ENCODE measurements at places on chromosomes 7 and 10.

- no peak for DNase-seq
These were observed 190.4 kb downstream of the HDAC9 start for GRCh38 chr7:18685971-18686370.

DNA sequence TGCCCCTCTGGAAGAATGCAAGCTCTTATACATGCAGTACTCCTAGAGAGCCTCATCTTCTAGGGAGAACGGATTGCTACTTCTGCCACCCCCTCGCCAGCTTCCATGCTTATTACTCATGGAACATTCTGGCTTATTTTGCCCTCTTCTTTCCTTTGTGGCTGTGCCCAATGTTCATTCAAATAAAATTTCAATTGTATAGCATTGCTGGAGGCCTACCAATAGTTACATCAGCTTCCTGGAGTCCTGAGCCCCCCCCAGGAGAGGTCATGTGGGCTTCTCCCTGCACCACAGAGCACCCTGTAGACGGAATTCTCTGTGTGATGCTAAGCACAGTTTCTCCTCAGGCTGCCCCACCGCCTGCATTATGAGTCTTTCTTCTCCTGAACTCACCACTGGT, 1094.0 kb downstream of the KCNMA1 start:
- no peak for DNase-seq

DNA sequence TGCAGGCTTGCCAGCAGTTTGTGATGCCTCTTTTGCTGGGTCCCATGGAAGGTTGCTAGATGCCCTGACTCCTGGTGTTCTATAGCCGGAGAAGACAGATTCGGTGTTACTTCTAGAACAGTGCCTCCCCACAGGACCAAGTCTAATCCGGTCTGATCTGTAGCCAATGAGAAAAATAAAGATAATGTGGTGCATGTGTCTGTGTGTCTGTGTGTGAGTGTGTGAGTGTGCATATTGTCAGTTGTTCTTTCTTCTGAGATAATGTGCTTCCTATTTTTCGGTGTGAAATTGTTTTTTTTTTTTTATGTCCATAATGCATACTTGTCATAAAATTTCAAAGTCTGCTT, 29.7 kb upstream of the ZNRF2 start:
- no peak for DNase-seq

DNA sequence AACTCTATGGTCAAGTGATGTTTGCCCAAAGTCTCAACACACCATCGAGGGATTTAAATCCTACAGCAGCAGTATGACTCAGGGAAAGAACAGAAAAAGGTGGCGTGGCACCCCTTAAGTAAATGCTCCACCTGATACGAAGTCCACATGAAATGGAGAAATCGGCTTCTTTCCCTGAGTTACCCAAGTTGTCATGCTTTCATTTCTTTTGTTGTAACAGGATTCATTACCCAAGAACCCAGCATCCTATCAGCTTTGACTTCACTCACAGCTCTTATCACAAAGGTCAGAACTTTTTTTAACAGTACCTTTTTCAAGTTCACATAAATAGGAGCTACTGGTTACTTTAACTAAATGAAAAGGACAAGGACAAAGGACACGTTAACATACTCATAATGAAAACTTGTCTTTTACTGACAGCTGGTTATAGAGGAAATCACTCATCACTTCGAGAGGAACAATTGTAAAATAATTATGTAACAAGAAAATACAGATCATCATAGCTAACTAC, 219.8 kb upstream of the FRMD4A start:
- DNase-seq = no peak

DNA sequence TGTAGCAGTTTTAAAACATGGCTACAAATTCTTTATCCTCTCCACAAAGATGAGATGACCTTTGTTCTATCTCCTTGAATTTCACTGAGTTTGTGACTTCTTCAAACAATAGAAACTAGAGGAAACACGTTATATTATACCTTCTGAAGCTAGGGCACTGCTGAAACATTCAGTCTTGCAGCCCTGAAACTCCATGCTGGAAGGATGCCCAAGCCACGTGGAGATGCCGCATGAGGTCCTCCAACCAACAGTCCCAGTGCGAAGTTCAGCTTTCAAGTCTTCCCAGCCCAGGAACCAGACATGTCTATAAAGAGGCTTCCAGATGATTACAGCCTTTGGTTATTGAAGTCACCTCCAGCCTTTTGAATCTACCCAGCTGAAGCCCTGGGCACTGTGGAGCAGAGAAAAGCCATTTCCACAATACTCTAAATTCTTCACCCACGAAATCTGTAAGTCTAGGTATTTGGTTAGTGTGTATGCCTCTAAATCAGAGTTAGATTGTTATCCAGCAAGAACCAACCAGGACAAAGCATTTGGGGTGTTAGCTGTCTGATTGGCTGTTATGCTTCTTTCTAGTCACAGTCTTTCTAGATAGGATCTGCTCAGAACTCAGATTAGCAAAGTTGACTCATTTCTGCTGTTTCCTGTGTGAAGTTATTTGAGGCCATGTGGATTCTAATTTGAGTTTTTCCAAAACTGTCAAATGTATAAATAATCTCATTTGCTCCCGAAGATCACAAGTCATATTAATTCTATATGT, 186.5 kb upstream of the TMEM72 start:
- DNase-seq = no peak

DNA sequence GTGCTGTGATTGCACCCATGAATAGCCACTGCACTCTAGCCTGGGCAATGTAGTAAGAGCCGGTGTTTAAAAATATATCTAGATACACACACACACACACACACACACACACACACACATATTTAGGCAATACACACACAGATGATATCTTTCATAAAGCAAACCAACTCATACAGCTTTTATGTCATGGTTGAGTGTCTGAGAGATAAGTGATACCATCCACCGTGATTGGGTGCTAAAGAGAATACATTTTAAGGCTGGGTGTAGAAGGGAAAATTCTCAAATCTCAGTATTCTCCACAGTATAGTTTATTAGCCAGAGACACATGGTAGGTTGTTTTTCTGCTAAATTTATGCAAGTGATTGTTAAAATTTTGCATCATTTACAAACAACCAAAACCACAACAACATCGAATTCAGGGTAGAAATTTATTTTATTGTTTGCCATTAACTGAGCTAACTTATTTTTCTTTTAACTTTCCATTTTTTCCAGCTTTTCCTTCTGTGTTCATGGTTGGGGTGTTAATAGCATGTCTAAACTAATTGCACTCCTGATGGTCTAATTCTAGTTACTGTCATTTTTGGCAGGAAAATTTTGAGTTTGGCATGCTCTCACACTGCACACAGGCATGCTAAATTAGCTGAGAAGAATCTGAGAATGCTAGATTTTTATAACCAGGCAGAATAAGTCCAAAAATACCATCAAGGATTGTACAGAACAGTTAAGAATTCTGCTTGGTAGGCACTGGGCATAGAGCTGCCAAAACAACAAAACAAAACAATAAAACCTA, 57.9 kb upstream of the SYPL1 start:
- DNase-seq = no peak

GRCh38 chr10:48366261-48366660, 59.8 kb downstream of the MAPK8 start:
- no peak for DNase-seq

- no peak for DNase-seq
These were observed 298.9 kb downstream of the DNAJB6 start for GRCh38 chr7:157635669-157636068.

DNA sequence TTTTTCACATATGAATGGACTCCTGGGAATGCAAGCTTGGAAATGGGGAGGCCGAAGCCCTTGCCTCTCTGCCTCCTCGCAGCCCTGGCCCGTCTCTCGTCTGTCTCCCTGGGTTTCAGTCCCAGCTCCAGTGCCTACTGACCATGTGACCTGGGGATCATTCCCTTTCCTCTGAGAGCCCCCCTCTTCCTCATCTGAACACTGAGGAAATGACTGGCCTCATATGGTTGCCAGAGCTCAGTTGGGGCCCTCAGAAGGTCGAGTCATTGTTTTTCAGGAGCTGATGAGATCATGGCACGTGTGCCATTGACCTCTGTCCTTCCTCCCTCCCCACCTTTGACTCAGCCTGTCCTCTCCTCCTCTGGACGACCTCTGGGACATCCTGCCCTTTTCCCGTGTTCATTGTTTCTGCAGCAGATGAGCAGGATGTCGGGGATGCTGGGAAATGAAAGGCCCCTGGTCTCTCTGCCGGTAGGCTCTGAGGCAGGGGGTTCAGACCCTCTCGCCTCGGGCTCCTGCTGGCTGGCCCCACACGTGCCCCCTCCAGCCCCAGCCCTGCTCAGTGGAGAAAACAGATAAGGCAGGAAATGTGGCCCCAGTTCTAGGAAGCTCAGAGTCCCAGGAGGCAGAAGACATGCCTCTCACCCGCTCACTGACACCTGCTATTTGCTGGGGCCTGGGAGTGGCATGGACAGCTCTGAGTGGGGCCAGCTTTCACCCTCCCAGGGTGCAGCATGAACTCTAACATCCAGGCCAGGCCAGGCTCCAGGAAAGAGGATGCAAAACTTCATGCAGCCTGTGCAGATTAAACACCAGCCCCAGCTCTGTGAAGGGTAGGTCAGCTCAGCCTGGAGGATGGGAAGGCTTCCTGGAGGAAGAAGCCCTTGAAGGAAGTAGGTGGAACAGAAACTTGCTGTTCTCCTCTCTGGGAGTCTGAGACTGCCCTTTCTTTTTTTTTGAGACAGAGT, 8.3 kb upstream of the PPP1R35 start:
- no peak for DNase-seq

DNA sequence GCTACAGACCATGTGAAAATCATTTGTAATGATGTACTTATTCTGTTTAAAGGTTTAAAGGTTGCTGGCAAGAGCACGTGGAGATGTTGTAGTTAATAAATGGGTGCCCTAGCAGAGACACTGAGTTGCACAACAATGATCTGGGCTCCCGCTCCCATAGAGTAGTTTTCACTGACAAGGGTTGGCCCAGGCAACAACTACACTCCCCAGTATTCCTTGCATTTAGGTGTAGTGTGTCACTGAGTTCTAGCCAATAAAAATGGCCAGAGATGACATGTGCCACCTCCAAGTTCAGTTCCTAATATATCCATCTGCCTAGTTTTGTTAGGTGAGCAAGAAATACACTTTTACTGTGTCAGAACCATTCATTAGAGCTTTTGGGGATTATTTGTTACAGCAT, 392.1 kb upstream of the MTPN start:
- no peak for DNase-seq

DNA sequence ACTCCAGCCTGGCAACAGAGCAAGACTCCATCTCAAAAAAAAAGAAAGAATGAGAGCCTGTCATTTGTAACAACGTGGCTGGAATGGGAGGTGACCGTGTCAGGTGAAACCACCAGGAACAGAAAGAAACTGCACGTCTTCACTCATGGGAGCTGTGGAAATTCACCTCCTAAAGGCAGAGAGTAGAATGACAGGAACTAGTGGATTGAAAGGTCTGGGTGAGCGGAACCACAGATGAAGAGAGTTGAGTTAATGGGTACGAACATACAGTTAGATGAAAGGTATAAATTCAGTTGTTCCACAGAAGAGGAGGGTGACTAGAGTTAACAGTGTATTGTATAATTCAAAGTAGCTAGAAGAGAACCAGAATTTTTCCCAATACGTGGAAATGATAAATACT, 78.6 kb downstream of the MAD1L1 start:
- no peak for DNase-seq

- DNase-seq = no peak
These were observed 33.5 kb downstream of the REEP3 start for GRCh38 chr10:63554657-63555056.

DNA sequence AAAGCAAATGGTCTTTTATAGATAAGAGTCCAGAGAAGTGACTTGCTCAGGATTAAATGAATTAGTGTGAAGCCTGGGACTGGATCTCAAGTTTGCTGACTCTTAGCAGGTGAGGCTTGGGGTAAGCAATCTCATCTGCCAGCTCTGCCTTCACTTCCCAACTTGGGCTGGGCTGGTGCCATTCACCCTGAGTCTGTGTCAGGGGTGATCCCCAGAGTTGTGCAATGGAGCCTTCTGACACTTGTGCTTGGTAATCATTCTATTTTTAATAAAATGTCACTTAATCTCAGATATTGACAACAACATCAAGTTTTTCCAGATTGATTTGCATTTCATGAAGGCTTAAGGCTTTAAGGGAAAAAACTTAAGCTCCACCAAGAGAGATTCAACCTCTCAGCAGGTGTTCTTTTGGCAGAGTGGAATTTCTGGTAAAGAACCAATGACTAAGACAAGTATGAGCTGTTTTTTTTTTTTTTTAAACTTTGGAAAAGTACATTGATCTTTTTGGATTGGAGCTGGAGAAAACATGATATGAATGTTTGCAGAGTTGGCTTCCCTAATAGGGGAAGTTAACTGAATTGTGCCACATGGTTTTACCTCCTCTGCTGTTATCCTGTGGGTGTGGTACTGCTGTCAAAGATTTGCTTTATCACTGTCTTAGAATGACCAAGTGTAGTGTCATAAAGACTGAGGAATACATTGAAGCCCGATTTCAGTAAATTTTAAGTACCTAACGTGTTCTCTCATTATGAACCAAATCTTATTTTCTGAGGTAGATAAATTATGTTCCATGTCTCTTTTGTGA, 48.6 kb upstream of the GPR37 start:
- DNase-seq = no peak

- DNase-seq = no peak
These were observed 37.5 kb upstream of the SUN1 start for GRCh38 chr7:794671-795329.

- DNase-seq = no peak
These were observed 33.2 kb downstream of the NRF1 start for GRCh38 chr7:129644634-129645230.

DNA sequence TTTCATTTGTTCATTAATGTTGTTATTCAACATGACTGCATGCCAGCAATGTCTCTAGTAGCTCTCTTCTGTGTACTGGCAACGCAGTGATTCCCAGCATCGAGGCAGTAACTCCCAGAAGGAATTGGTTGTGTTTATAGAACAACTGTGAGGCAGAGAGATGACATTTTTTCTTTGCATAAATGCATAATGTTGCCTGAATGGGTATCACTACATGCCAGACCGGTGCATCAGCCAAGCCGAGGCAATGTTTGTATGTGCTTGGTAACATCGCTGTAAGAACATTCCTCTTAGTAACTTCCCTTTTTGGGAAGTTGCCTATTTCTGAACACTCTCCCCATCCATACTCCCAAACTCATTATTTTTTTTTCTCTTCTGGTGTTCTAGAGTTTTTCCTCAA, 182.9 kb downstream of the HTR7 start:
- no peak for DNase-seq

DNA sequence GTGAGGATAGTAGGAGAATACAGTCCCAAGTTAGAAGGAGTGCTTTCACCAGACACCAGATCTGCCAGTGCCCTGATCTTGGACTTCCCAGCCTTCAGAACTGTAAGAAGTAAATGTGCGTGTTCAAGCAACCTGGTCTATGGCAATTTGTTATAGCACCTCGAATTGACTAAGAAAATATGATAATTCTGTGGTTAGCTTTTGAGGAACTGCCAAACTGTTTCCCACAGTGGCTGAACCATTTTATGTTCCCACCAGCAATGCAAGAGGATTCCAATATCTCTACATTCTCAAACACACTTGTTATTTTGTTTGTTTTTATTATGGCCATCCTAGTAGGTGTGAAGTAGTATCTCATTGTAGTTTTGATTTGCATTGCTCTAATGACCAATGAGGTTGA, 47.0 kb downstream of the RBM20 start:
- no peak for DNase-seq

All from NCI-H2107 (cell line).